C1 segment of cervical spinal cord (tissue), 14 donors: ENCODE measurements at places on chromosomes 3 and 15.

- no peak for DNase-seq
These were observed 117.4 kb downstream of the LPP start for GRCh38 chr3:188271226-188271914.

DNA sequence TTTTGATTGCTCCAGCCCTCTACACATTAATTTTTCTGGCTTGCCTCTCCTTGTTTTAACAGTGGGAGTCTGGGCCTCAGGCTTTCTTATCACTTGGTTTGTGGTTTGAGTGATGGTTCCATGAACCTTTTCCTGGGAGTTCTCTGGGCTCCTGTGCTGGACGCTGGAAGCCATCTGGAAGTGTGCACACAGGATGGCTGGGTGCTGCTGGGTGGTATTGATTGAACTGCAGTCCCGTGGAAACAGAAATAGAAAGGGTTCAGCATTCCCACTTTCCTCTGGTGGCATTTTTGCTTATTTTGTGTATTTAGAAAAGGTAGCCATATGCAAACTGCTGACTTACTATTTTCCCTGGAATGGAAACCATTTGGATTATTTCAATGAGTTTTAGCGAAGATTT lies 25.6 kb downstream of the MITF start:
- no peak for DNase-seq

- no peak for DNase-seq
These were observed 366.0 kb upstream of the TBL1XR1 start for GRCh38 chr3:177563243-177563780.

DNA sequence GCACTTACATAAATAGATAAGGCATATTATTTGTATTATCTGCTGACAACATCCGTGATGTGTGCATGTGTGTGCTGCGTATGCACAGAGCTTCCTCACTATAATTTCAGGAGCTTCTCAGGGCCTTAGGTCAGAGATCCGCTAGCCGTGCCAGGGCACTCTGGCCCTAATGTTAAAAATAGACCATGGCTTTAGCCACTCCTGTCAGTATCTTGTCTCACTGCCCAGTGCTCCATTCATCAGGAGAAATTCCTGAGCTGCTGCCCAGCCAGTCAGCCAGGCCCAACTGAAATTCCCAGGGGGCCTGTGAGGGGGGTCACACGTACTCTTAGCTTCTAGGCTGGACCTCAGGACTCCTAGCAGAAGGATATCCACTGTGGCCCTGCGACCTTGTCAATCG lies 70.0 kb upstream of the ABHD2 start:
- DNase-seq = peak; percentile 14

- peak; percentile 33 for DNase-seq
These were observed 276.6 kb downstream of the UACA start for GRCh38 chr15:70486451-70487386.

DNA sequence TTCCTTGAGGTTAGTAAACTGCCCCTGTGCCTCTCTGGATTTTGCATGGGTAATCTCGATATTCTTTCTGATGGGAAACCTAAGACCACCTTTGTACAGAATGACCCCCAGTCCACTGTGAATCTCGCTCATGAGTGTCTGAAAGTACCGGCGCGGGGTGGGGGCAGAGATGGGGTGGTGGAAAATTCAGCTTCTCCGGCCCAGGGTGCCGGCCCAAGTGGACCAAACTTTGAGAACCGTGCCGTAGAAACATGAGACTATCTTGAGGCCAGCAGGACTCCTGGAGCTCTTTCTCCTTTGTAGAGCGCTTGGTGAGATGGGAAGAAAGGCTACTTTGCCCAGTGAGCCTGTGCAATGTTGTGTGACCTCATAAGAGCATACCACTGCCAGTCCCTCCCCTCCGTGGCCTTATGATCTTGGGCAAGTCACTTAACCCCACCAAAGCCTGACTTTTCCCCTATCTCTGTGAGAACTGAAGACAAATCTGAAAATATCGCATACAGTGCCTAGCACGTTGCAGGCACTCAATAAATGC lies 40.4 kb upstream of the VEPH1 start:
- no peak for DNase-seq

DNA sequence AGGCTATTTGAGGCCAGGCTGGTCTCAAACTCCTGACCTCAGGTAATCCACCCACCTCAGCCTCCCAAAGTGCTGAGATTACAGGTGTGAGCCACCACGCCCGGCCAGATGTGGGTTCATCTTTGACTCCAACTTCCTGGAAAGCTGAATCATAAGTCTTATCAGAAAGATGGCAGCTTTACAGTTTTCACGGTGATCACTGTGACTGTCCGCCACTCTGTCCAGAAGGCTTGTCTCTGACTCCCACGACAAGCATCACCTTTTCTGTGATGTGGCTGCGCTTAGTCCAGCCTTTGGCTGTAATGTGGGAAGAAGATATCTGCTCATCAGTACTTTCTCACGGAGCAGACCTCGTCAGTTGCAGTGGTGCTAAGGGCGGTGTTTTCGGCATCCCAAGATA lies 527.7 kb downstream of the GABRG3 start:
- no peak for DNase-seq

DNA sequence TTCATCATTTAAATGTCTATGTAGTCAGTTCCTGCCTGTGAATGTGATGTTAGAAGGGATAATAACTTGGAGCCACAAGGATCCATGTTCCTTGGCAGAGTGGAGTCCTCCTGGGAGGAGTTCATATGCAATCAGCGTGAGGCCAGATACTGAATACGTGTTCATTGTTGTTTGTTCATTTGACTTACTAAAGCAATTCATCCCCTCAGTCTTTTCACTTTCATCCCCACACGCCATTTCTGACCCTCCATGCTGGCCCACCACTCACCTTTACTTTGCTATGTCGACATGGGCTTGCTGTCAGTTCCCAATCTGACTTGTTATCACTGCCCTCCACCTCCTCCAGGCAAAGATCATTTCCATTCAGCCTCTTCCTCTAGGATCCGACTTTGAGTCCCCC lies 91.8 kb downstream of the SSR3 start:
- no peak for DNase-seq

DNA sequence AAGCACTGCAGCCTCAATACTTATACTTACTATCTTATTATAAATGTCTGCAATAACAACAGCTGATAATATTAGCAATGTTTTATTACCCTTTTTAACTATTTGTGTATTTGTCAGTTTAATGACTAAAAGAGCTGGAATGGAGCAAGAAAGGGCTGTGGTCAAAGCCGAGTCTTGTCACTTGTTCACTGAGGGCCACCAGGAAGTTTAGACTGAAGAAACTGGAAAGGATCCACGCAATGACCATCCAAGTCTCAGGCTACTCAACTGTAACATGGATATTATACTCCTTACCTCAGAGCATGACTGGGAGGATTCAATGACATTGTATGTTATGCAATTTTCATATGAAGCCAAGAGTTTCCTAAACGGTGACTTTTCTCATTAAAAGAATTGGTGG lies 90.4 kb downstream of the TJP1 start:
- no peak for DNase-seq

- DNase-seq = no peak
These were observed 13.2 kb downstream of the SMAD6 start for GRCh38 chr15:66715181-66715624.

DNA sequence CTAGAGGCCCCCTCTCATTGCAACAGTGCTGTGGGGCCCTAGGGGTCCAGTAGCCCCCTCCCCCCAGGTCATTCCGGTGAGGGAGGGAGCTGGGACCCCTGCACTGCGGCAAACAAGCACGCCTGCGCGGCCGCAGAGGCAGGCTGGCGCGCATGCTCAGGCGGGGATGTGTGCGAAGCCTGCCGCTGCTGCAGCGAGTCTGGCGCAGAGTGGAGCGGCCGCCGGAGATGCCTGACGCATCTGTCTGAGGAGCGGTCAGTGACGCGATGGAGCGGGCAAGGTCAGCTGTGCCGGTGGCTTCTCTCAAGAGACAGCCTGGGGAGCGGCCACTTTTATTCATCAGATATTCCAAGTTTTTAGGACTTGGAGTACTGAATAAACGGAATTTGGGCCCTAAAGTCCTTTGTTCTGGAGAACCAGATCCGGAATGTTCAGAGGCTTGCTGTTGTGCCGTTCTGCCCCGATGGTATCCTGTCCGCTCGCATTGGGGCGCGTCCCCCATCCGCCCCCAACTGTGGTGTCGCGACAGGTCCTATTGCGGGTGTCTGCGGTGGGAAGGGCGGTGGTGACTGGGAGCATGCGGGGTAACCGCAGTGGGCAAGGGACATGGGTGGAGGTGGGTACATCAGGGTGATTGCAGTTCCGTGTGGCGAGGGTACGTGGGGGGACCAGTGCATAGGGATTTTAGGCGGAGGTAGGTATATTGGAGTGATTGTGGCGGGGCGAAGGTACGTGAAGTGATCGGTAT lies at the start of the genes SNRPN and SNURF:
Gene SNRPN (plus strand): TSS at position 205 of the 748 bp plus-strand sequence. CDS start 19,467 bp downstream, outside the sequence.
Gene SNURF (plus strand): TSS at position 205 of the 748 bp plus-strand sequence. CDS start 62 bp downstream, at position 267.
- DNase-seq = peak; percentile 49
